ENCODE measurements at places on chromosomes 1 and 21.
A peak's percentile ranks its signal among the peaks of the same experiment; 100 is the strongest.

DNA sequence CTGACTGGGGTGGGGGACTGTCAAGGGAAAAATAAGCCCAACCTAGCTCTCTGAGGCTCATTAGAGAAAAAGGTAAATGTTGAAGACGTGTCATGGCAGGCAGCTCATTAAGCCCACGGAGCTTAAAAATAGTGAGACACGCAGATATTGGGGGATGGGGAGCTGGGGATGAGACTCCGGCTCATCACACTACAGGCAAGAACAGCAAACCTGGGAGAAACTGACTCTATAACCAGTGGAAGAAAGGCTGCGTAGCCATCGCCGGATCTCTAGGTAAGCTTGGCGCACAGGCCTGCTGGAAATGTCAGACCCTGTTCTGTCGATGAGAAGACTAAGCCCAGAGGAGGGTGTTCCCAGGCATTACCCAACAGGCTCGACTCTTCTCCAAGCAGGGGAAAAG, 78.0 kb downstream of the SYT2 start:
- DNase-seq = no peak

DNA sequence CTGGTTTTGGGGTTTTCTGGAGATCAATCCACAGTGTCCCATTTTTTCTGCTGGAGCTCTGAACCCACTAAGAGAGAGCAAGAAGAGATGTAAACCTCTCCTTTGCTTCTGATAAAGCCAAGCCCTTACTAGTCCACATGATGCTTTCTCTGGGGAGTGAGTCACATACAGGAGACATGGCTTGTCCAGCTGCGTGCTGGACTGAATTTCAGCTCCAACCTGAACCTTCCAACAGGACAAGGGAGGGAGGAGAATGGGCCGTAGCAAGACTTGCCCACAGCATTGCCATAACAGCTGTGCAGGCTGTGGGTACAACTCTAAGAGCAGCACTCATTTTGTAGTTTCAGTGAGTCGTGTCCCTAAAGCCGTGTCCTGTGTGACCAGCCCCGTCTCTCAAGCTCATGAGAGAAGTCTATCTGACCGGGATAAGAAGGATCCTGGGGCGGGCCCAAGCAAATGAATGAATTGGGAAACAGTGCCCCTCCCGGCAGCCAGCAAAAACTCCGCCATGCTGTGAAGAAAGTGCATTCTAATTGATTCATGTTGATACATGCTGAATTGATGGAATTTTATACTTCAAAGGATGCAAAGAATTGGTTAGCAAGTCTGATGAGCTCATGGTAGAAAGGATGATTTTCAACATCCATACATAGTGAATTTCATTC, 195.2 kb downstream of the GABPA start:
- no peak for DNase-seq

GRCh38 chr21:40466893-40467483, 380.0 kb downstream of the DSCAM start:
- DNase-seq = no peak

DNA sequence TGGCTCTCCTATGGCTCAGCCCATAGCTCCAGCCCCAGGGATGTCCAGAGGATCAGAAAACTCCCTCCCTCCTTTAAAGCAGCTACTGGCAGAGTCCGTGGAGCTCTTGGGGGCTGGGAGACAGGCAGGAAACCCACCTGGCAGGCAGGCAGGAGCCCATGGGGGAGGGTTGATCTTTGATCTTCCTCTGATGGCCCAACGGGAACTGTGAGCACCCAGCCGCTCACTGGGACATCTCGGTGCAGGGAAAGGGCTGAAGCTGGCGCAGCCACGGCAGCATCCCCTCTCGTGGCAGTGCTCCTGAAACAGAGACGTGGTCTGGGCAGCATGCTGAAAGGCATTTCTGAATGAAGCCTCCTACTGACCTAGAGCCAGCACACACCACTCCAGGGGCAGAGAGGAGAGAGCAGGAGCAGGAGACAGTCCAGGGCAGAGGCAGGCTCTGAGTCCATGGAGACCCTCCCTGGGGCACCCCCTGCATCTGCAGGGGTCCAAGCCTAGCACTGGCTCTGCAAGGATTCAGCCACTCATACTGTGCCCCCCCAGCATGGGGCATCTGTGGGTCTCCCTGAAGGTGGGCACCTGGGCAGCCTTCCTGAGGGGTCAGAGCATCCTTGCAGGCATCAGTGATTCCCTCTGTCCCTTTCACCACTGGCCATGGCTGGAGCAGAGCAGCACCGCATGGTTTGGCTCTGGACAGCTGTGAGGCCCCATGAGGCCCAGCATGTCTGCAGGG, 4.9 kb upstream of the SLX9 start:
- no peak for DNase-seq

GRCh38 chr21:35217504-35218060, 168.5 kb upstream of the RUNX1 start:
- DNase-seq = peak; percentile 65

GRCh38 chr1:23352096-23352695, 8.1 kb upstream of the HNRNPR start:
- no peak for DNase-seq

GRCh38 chr1:211735208-211736170, 60.1 kb upstream of the NEK2 start:
- peak; percentile 92 for DNase-seq

GRCh38 chr1:228802386-228803220, 67.3 kb downstream of the RHOU start:
- no peak for DNase-seq

GRCh38 chr1:89354205-89354604, 9.7 kb upstream of the GBP6 start:
- no peak for DNase-seq

GRCh38 chr1:154219541-154219940, 1.2 kb upstream of the UBAP2L start:
- DNase-seq = no peak

DNA sequence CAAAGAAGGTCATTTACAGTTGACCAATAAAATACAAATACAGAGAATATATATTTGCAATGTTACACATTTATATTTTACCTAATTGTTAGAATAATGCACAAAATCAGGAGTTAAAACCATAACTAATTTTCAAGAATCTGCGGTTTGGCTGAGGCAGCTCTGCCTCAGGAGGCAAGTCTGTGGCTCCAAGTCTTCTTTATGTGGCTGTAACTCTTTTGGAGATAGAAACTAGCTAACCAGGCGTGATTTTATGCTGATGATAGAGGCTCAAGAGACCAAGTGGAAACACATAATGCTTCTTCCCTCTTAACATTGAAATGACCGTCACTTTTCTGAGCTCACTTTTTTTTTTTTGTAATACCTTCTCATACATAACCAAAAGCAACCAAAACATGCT, 744.7 kb upstream of the CXADR start:
- DNase-seq = no peak

DNA sequence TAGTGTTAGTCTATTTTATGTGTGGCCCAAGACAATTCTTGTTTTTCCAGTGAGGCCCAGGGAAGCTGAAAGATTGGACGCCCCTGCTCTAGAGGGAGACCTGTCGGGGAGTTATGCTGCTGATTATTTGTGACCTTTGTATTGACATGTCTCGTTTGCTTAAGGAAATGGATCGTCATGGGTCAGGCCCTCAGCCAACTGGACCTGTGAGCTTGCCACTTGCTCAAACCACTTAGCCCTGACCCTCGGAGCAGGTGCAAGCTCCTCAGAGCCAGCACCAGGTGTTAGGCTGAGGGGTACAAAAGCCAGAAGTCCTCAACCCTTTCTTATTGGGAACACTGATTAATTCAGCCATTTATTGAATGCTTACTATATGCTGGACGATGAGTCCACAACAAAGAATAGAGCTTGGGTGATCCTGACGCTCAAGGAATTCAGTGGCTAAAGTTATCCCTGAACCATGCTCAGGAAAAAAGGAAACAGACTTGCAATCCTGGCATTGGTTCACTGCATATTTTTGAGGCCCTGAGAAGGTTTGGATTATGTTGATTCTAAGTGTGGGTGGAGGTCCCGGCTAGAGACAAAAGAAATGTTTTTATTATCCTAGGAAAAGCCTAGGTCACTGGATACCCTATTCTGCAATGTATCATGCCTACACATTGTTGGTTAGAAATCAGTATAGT, 19.0 kb downstream of the TGFB2 start:
- no peak for DNase-seq

- DNase-seq = no peak
Measured at GRCh38 chr21:42107881-42108553, 36.9 kb downstream of the UMODL1 start.

DNA sequence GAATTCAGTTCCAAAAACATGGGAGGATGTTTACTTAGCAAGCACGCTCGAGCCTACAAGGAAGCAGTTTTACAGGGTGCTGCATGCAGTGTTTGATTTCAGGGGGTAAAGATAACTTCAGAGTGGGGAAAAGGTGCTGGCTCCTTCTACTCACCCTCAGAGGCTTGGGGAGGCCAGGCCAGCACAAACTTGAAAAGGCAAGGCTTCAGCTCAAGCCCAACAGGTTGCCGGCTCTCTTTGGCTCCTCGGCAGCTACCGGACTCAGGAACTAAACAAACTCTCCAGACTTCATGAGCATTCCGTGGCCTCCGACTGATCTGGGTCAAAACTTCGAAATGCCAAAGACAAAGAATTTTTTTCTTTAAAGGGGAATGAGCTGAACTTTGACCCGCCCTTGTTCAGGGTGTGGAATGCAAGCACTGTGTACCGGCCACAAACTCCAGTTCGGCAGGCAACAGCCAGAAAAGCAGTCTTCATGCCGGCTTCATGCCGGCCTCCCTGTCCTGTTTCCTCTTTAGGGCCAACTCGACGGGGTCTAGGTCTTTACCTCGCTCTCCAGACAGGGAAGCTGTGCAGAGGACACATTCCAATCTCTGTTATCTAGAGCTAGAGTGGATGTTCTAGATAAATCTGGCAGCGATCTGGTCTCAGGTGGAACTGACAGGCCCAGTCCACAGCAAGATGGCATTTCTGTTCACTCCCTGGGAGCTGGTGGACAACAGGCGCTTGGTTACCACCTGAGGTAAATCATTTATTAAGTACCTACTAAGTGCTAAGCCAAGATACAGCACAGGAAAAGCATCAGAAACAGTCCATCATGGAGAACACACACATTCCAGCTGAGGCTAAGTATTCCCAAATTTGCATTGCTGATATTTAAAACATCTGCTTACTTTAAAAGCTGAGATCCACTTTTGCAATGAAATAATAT, 75.0 kb downstream of the CD46 start:
- no peak for DNase-seq

- DNase-seq = no peak
Measured at GRCh38 chr1:76185207-76185606, 110.7 kb downstream of the ST6GALNAC3 start.

DNA sequence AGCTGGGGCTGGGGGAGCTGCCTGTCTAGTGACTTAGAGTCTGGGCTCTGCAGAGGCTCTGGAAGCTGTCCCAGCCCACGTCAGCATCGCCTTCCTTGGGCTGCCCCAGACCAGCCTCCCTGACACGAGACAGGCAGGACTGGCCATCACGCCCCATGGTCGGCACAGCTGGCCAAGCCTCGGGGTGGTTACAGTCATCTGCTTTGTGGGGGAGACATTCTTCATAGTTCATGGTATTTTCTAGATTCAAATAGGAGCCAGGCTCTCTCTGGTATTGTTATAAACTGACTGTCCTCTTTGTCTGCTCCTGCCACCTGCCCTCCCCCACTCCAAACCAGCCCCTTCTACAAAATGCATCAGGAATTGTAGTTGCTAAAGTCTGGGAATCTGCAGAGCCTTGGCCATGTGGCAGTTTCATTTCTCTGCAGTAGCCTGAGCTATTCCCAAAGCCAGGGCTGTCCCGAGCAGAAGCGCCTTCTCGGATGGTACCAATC, 29.4 kb downstream of the OLFML2B start:
- no peak for DNase-seq

DNA sequence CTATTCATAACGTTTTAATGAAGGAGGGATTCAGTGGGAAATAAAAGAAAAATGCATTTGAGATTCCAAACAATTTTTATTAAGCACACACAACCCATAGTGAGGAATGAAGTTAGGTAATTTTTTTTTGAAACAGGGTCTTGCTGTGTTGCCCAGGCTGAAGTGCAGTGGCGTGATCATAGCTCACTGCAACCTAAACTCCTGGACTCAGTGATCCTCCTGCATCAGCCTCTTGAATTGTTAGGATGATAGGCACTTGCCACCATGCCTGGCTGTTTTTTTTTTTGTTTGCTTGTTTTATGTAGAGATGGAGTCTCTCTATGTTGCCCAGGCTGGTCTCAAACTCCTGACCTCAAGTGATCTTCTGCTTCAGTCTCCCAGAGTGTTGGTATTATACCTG, 28.9 kb downstream of the LYPLAL1 start:
- no peak for DNase-seq
